NCI-H2171 treated with DMSO at 0.1 percent for 48 hours (cell line): ENCODE measurements at places on chromosomes 2 and 18.

DNA sequence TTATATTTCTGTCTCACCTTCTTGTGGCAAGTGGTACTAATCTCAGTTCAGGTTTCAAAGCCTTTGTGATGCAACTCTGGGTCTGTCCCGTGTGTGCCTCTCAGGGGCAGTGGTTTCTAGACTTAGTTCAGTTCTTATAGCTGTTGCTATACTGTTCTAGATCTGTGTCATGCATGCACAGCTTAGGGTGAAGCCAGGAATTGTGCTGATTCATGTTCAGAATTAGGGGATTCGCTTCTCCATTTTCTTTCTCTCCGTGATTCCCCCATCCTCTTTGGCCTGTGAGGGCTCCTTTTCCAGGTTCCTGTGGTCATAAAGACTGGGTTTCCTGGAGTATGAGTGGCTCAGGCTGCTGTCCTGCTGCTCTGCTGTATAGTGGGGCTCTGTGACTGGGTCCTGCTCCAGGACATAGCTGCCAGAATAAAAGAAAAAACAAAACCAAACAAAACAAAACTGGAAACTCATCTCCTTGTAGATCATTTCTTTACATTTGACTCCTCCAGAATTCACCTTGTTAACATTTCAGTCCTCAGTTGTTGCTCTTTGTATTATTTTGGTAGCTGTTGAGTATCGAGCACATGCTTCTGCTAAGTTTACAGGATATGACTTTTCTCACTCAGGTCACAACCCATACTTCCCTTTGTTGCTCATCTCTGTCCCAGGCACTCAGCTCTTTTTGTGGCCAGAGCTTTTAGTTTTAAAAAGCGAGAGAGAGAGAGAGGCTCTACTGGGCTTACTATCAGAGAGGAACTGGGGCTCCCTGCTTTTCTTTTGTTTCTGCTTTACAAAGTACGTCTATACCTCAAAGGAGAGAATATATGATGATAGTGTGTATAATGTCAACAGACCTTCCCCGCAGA, 34.2 kb downstream of the CERS6 start:
- no peak for DNase-seq

- DNase-seq: peak; percentile 39
These were observed 72.1 kb downstream of the WDSUB1 start for GRCh38 chr2:159214325-159214865.

DNA sequence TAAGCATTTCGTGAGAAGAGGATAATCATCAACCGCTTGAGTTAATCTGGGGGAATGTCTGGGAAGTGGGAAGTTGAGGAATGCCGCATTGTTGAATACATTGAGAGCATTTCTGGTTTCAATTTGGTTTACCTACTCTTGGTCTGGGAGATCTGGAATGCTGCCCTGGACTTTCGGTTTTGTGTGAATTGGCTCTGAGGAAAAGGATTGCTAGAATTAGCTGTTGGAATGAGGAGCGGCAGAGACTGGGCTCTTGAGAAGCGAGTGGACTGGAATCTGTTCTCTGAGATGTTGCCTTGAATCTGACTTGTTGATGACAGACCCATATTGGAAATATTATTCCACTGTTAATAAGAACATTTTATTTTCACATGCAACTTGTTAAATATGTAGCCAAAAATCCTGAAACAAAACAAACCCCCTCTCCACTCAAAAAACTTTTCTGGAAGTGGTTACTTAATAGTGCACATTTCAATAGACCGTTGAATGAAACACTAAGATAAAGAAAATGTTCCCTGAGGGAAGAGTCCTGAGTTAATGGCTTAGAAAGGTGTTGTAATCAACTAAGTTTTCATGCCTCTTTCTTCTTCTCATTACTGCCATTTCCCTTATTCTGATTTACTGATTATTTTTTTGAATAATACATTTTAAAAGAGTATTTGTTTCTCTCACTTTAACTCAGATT, 50.8 kb downstream of the PTPRM start:
- DNase-seq: no peak

- no peak for DNase-seq
These were observed 208.2 kb downstream of the SLC8A1 start for GRCh38 chr2:40243581-40244187.
